ENCODE measurements at places on chromosomes 16 and 17. TPM values are rescaled to one million over a fixed set of nuclear protein-coding genes. Genes with fewer than 3 reads are reported as not detected.

- peak; percentile 70 for DNase-seq
- H3K27ac ChIP-seq, result no peak overlapping the region
- H3K4me3 ChIP-seq, result no peak overlapping the region
- no peaks in the 10 kb centered on the region for H3K4me1 ChIP-seq
Observed at GRCh38 chr16:22641131-22641628, 130.5 kb downstream of the NPIPB5 start.

GRCh38 chr17:68596411-68596945 lies 4.7 kb downstream of the FAM20A start:
- no peak for DNase-seq
- peaks cover 6% of the 10 kb centered on the region for H3K4me1 ChIP-seq
- no peak overlapping the region for H3K27ac ChIP-seq
- no peak overlapping the region for H3K4me3 ChIP-seq

IRF8 gene
- 235 TPM for total RNA-seq

DNA sequence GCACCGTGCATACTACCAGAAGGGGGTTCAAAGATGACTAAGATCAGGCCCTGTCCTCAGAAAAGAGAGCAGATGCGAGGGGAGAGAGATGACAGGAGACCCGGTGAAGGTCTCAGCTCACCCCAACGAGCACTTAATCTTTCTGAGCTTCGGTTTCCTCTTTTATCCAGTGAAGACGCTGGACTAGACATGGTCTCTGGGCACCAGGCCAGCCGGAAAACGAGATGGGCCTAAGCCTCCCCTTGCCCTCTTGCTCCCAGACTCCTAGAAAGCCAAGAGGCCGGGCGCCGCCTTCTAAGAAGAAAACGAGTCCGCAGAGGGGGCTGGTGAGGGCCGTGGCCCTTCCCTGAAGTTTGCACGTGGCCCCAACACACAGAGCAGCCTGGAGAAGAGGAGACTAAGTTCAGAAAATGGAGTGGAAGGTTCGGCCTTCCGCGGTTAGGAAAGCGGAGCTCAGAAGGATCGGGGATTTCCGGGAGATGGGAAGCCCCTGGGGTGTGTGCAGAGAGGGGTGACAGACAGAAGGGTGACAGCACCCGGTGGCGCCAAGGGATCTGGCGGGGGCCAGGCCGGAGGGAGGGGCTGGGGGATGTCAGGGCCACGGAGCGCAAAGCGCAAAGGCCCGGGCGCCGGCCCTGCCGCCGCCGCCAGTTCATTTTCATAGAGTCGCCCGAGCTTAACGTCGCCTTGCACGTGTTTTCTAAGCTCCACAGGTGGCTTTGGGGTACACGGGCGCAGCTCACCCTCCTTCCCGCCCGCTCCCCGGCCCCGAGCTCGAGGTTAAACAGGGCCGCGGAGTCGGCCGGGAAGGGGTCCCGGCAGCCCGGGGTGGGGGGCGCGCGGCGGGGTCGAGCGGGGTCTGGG lies 42.1 kb upstream of the BHLHA9 start:
- peak overlapping the region; percentile 76 for H3K27ac ChIP-seq
- peak; percentile 64 for DNase-seq
- peaks cover 13% of the 10 kb centered on the region for H3K4me1 ChIP-seq
- peaks cover 5% of the 10 kb centered on the region for H3K36me3 ChIP-seq
- peaks cover 47% of the 10 kb centered on the region for H3K27me3 ChIP-seq

DNA sequence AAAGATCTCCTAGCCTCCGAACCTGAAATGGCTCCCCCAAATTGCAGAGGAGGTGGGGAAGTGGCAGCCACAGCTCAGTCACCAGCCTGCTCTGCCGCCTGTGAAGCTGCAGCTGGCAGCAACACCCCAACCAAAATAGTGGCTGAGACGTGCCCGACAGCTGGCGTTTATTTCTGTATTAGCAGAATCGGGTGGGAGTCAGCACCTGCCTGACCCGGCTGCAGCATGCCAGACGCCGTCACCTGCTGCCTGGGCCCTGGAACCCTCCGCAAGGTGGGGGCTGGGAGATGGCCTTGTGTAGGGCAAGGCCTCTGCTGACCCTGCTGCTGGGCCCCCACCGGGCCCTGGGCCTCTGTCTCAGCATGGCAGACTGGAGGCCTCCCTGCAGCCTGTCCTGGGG lies 17.5 kb upstream of the PABPN1L start:
- no peak for DNase-seq
- no peak overlapping the region for H3K27ac ChIP-seq
- peaks cover 5% of the 10 kb centered on the region for H3K4me1 ChIP-seq
- H3K27me3 ChIP-seq, result no peaks in the 10 kb centered on the region
